ENCODE measurements at places on chromosomes 5 and 9.

DNA sequence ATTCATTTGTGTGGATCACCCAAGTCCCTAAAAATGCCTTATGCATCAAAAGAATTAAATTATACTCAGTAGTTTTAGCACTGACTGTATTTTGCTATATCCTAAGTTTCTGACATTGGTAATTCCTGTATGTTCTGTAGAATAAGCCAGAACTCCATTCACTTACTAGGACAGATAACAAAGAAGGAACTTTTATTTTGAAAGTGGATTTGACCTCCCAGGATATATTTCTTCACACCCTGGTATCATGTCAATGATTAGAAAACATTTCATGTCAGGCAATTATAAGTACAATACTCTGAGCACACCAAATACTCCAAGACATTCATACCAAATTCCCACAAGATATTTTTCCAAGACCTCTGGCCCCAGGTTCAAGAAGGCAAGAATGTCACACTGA is 28.7 kb upstream of the MYOT start:
- no peak for DNase-seq

DNA sequence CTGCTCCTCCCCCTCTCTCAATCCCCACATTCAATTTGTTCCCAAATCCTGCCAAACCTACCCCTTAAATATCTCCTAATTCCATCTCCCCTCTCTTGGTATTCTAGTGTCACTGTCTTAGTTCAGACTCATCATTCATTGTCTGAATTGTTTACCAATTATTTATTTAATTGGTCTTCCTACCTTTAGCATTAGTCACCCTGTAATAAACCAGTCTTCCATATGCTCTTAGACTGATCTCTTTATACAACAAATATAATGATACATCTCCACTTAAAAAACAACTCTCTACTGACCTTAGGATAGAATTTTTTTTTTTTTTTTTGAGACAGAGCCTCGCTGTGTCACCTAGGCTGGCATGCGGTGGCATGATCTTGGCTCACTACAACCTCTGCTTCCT is 51.4 kb downstream of the RFK start:
- no peak for DNase-seq

DNA sequence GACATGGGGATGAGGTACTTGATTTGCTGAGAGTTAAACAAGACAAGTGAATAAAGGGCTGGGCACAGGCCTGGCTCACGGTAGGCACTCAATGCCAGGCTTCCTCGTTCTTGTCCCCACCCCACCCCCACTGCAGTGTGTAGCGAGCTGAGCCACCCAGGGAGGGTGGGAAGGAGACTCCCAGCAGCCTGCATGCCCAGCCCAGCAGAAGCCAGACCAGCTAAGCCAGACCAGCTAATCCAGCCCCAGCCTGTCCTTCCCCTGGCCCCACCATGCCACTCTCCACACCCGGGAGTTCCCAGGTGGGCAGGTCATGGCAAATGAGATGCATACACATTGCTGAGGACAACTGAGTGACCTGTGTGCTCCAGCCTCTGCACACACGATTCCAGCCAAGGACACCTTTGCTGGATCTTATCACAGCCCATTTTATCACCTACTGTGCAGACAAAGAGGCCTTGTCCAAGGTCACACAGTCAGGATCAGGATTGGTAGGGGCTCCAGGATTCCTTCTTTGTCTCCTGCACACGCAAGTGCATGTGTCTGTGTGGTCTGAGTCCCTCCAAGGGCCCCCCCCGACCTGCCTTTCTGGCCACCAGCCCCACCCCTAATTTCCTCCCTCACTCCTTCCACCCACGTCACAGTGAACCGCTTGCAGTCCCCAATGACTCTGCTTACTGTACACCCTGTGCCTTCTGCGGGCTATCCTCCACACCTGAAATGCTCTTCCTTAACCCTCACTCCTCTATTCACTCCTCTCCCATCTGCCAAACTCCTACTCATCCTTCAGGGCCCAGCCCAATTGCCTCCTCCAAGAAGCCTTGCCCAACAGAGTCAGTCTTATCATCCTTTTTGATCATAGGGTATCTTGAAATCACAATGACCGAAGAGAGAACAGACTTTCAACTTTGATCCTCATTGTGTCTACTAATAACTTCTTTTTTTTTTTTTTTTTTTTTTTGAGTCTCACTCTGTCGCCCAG is 26.6 kb downstream of the DUSP1 start:
- no peak for DNase-seq

- DNase-seq, result no peak
Observed at GRCh38 chr5:949815-950560, 57.3 kb downstream of the TRIP13 start.

DNA sequence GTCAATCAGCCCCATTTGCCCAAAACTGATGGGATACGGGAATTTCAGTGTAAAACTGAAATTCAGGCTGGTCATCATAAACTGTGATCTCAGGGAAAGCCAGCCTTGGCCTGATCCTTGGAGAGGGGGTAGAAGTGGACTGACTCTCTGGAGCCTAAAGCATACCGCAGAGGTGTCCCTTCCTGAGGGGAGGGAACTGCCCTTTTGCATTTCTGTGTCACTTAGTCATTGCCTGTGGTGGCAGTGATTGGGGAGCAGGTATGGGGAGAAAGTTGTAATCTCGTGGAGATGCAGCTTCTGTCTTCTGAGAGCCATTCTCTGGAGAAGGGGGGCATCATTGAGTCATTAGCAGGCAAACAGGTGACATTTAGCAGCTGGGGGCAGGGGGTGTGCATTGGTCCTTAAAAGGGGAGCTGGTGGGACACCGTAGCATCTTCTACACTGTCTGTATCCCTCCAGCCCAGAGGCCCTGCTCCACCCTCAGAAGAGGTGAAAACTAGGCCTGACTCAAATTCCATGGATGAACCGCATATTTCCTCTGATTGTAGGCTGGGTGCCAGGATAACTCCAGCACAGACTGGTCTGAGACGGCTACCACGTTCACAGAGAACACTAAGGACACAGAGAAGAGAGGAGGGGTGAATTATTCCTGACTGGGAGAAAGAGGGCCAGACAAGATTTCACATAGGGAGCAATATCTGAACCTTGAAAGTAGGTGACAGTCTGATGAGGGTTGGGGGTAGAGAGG is 143.3 kb downstream of the SEC61B start:
- no peak for DNase-seq

GRCh38 chr5:5380298-5380697 is 42.2 kb upstream of the ICE1 start:
- no peak for DNase-seq

DNA sequence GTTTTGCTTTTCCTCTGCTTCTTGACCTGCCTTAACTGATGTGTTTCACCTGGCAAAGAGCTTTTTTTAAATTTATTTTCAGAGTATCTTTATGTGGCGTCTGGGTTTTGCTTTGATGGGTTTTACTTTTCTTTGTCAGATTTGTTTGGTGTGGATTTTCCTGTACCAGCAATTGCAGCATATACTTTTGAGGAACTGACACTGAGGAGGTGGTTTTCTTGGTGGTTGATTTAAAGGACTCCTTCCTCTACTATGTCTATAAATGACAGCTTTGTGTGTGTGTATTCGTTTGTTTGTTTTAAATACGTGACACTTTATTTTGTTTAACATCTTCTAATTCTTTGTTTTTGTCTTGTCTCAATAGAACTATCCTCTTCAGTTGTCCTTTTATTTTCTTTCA is 1071.9 kb upstream of the ARRDC3 start:
- no peak for DNase-seq

GRCh38 chr5:115985802-115986757 is 23.8 kb downstream of the LVRN start:
- DNase-seq, result no peak

DNA sequence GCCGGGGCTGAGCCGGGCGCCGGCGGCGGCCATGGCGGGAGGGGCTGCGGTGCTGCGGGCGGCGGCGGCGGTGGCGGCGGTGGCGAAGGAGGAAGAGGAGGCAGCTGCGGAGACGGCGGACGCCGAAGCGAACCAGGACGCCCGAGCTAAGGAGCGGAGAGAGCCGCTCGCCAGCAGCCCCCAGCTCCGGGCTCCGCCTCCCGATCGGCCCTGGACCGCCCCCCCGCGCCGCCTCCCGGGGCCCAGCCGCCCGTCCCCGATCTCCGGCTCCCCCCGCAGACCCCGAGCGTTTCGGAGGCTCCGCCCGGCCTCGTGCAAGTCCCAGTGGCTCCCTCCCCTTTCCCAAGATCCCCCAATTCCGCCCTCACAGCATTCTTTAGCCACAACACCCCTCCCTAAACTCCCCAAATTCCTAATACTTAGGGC is at the start of gene ASTN2:
ASTN2 (minus strand) TSS at position 152 of the 426 bp plus-strand sequence; CDS start at position 33, 119 bp downstream.
- no peak for DNase-seq

DNA sequence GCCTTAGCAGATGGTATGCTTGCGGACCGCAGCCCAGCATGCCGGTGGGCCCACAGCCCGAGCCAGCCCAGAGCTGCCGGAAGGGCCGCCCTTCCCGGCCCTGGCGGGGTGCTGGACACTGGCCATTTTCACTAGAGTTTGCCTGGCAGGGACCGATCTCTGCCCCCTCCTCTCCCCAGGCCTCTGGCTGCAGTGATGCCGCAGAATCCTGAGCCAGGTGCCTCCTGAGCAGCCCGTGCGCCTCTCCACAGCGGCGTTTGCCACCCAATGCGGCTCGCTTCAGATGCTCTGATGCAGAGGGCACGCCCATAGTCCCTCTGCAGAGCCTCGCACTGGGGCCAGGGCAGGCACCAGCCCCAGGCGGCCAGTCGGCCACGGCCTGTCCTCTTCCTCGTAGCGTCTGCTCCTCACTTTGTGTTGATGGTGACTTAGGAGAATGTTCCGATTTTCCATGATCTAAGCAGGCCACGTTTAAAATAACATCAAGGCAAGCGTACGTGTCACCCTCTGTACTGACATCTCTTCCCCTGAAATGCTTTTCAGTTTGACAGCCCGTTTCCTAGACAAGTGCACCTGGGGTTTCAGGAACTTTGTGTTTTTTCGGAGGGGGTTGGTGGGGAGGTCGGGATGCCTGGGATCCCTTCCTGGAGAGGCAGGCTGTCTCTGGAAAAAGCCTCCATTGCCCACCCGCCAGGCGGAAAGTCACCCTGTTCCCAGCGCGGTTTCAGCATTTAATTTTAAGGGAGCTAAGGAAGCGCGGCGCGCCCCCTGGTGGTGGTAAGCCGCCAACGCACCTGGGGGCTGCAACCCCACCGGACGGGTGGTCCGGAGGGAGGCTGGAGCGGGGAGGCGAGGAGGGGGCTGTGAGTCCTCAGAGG is 29.8 kb upstream of the HMCN2 start:
- DNase-seq, result peak; percentile 51

DNA sequence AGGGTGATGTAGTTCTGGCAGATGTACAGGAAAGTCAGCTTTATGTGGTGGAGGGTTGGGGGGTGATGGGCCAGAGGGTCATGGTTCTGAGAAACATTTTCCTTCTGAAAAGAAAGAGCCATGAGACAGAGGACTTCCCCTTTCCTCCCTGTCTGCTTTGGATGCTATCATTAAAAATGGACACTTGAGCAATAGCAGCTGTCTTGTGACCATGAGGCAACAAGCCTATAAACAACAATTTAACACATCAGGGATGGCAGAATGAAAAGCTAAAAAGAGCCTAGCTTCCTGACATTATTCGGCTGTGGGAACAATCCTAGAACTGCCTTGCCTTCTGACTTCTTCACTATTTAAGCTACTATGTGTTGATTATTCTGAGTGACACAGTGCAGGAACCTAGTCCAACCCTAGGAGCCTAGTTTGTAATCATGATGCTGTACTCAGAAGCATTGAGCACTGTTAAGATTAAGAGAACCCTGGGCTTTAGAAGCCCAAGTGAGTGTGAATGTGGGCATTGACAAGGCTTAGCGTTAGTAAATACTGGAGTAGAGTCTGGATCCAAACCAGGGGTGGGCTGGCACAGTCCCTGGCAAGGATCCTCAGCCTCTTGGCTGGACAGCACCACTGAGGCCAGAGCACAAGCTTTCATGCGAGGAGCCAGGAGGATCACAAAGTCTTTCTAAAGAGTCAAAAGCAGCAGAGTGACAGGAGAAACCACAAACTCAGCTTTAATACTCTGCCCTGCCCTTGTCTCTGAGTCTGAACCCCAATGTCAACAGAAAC is 178.5 kb upstream of the EGFLAM start:
- DNase-seq, result no peak

DNA sequence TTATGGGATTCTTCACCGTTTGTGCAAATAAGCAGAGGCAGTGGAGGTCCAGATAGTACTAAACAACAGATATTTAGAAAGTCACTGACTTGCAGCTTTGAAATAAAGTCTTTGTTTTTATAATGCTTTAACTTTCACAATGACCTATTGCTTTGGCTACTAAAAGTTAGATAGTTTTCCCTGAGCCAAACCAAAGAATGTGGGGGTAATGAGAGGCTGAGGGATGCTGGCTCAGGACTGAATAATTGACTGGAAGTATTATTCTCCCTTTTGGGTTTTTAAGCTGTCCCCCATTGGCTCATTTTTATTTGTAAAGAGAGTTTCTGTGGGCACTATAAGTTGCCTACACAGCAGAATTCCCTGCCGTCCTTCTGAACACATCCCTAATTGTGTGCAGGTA is 99.2 kb upstream of the ACTBL2 start:
- DNase-seq, result no peak

DNA sequence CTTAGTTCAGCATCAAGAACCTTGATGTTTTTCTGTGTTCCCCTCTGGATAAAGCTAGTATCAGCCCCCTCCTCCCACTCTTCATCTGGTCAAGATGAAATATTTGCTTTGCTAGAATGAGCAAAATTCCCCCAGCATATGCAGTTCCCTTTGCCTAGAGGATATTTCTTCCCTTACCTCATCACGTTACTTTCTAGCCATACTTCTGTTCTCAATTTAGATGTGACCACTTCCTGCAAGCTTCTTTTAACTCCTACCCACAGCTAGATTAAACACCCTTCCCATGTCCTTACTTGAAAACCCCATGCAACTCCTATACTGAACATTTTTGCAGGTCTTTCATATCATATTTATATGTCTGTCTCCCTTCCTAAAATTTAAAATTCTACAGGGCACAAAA is 178.9 kb upstream of the TUSC1 start:
- DNase-seq, result no peak

DNA sequence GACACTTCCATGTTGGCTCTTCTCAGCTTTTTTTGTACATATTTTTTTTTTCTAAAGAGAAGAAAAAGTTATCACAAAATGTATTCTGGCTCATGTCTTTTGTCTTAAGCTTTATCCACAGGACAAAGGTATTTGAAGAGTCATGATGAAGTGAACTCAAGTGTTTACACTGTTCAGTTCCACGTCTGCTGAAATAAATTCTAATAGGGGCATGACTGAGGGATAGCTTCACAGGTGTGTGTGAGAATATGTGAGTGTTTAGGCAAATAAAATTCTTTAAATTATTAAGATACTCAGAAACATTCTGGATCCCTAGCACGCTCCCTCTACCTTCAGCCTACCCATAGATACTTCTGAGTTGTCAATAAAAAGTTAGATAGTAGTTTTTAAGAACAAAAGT is 59.8 kb downstream of the BAAT start:
- DNase-seq, result no peak

DNA sequence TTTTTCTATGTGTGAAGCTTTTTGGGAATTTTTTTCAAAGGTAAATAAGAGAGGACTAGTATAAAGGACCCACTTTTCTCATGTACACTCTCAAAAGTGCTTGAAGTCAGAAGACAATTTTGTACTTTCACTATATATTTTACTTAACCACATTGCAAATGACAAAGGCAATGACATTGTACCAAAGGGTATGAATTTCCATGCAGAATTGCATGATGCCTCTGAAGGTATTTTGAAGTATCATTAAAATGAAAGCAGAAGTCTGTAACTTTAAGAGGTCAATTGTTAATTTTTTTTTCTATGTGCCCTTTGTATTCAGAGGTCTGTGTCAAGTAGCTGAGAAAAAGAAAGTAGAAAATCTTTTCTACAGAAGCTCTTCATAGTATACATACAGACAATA is 84.7 kb downstream of the ST8SIA4 start:
- no peak for DNase-seq

GRCh38 chr5:38825494-38825893 is 20.3 kb upstream of the OSMR start:
- no peak for DNase-seq

GRCh38 chr5:80255431-80255810 is 427 bp downstream of the SERINC5 start:
- DNase-seq, result peak; percentile 50
